ENCODE measurements at places on chromosomes 16 and 17.
A peak's percentile ranks its signal among the peaks of the same experiment; 100 is the strongest.

- DNase-seq, result no peak
These were observed 239.2 kb downstream of the PRKCA start for GRCh38 chr17:66541461-66542128.

GRCh38 chr16:73546341-73546845 is 498.5 kb upstream of the ZFHX3 start:
- DNase-seq, result no peak

- DNase-seq, result no peak
These were observed 807.9 kb downstream of the CDH8 start for GRCh38 chr16:61228371-61228770.

DNA sequence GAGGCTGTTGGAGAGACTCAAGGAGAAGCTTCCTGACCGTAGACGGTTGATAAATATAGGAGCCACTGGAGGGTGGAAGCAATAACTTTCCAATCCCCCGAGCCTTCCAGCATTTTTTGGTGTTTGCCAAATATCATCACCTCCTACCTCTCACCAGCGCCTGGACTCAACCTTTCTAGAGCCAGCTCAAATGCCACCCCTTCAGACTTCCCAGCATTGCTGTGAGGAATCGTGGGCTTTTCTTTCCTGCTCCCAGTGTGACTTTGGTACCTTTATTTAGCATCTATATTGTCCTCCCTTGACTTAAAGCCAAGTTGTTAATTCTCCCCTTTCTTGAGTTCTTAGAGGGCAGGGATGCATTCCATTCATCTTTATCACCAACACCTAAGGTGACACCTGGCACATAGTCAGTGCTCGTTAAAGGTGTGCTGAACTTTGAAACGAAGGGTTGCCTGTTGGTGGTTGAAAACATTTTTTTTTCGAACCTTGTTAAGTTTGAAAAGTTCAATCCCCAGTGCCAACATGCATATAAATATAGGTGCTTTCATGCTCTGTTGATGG is 35.3 kb upstream of the CCR7 start:
- no peak for DNase-seq

DNA sequence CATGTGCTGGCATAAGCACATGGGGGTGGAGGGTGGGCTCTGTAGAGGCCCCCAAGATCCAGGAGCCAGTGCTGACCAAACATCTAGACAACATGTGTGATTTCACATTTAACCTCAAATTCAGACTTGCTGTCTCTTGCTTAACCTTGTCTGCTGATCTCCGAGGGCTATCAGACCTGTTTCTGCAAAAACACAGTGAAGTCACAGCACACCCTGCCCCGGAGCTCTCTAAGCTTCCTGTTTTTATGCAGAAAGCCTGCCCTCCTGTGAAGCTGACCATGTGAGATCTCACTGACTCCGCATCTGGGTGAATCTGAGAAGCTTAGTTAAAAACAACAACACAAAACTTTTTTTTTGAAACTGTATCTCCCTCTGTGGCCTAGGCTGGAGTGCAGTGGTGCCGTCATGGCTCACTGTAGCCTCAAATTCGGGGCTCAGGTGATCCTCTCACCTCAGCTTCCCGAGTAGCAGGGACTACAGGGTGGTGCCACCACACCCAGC is 6.6 kb upstream of the DPEP2 start:
- DNase-seq, result peak; percentile 91

- DNase-seq, result no peak
These were observed 1.4 kb upstream of the ST6GALNAC1 start for GRCh38 chr17:76644995-76645394.

- no peak for DNase-seq
These were observed 88.5 kb downstream of the CMIP start for GRCh38 chr16:81533175-81533507.

DNA sequence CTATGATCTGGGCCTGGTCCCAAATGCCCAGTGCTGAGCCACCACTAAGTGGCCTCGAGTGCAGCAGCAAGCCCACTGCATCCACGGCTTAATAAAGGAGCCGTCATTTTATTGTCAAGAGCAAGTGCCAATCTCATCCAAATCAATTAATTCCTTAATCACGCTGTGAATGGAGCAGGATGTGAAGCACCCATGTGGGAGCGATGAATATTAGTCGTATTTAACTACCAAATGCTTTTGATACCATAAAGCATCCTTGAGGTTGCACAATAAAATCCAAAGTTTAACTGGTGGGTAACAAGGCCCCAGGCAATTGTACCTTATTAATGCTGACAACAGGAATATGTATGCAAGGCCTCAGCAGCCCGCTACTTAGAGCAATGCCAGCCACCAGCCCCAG is 226.0 kb upstream of the C16orf82 start:
- DNase-seq, result no peak

- no peak for DNase-seq
These were observed 22.2 kb downstream of the ASPSCR1 start for GRCh38 chr17:81999587-81999975.

DNA sequence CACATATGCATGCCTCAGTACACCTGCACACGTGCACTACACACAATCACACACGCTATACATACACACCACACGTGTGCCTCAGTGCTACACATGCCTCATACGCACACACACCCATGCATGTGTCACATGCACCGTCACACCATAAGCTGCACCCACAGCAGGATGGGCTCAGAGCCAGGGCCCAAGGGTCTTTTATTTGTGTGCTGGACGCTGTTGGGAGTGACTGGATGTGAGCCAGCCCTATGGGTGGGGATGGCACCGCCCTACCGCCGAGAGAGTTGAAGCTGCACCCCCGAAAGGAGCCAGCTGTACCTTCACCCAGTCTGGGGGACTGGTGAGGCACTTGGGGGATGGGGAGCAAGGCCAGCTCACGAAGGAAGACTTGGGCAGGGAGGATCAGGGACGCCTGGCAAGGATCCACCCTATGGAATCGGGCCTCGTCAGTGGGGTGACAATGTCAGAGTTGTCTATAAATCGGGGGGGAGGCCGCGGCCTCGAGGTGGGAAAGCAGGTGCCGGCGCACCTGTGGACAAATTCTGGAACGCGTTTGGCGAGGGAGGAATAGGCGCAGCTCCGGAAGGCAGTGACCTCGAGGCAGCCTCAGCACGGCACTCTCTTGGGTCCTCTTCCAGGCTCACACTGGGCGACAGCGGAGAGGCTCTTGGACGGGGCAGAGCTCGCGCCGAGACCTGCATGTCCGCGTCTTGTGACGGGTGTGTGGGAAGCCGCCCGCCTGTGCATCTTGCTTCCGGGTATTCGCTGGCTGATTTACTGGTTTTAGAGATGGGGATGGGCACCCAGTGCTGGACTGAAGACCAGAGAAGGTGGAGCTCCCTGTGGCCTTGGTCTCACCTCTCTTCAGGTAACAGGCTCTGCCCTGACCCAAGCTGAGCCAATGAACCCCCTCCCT is 7.3 kb downstream of the RGS11 start:
- no peak for DNase-seq

- peak; percentile 41 for DNase-seq
These were observed 36.6 kb upstream of the TMEM132E start for GRCh38 chr17:34542700-34543336.

GRCh38 chr17:79650283-79650682 is 39.4 kb upstream of the RBFOX3 start:
- DNase-seq, result no peak

GRCh38 chr16:85313526-85314301 is 201.4 kb upstream of the CIBAR2 start:
- no peak for DNase-seq

DNA sequence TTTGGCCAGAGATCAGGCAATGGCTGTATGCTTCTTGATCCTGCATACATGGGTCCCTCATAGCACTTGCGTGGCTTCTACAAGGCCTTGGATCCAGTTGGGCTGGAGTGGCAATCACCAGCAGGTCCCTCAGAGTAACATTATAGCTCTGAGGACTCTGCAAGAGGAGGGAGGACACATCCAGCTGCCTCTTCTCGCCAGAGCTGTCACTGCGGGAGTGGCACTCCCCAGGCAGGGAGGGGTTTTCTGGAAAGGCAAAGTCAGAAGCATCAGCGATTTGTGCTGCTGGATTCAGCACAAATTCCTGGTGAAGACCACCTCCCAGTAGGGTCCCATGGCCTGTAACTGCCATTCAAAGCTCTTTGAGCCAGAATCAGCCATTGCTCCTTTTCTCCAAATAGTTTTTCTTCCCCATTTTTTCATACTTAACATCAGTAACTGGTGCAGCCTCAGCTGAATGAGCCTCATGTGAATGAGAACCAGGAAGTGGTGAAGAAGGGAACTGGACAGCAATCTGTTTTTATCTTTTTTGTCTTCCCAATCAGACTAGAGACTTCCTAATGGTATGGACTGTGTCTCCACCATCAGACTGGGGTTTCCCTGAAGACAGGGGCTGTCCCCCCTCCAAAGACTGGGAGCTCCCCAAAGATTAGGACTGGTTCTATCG is 40.6 kb upstream of the HOXB13 start:
- no peak for DNase-seq
